ENCODE measurements at places on chromosomes 6 and 20.

GRCh38 chr20:15336536-15336935 is 999.1 kb upstream of the FLRT3 start:
- DNase-seq, result no peak

- DNase-seq, result no peak
These were observed 178.4 kb upstream of the ZNF184 start for GRCh38 chr6:27651371-27651732.

GRCh38 chr6:138957484-138957883 is 30.6 kb downstream of the REPS1 start:
- peak; percentile 71 for DNase-seq

GRCh38 chr20:52682237-52682636 is 289.9 kb upstream of the TSHZ2 start:
- DNase-seq, result no peak

- DNase-seq, result peak; percentile 23
These were observed 612 bp downstream of the ADAT2 start for GRCh38 chr6:143449714-143450452.

DNA sequence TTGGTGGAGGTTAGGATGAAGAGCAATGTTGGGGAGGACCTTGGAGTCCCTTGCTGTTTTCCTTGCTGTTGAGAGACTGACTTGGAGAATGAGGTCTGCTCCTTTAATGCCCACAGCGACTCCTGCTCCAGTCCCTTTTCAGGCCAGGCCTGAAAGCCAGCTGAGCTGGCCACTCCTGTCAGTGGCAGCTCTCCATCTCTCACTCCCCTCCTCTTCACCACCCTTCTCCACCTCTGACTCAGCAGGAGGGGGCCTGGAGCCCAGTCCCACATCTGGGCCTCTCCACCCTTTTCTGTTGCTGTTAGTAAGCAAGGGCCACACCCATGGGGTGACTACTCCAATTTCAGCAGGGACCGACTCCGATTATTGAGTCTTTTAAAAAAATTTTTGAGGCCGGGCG is 2.2 kb downstream of the SNX21 start:
- DNase-seq, result peak; percentile 58
